Posterior cingulate gyrus (tissue), 11 donors: ENCODE measurements at places on chromosomes 6 and 20.

DNA sequence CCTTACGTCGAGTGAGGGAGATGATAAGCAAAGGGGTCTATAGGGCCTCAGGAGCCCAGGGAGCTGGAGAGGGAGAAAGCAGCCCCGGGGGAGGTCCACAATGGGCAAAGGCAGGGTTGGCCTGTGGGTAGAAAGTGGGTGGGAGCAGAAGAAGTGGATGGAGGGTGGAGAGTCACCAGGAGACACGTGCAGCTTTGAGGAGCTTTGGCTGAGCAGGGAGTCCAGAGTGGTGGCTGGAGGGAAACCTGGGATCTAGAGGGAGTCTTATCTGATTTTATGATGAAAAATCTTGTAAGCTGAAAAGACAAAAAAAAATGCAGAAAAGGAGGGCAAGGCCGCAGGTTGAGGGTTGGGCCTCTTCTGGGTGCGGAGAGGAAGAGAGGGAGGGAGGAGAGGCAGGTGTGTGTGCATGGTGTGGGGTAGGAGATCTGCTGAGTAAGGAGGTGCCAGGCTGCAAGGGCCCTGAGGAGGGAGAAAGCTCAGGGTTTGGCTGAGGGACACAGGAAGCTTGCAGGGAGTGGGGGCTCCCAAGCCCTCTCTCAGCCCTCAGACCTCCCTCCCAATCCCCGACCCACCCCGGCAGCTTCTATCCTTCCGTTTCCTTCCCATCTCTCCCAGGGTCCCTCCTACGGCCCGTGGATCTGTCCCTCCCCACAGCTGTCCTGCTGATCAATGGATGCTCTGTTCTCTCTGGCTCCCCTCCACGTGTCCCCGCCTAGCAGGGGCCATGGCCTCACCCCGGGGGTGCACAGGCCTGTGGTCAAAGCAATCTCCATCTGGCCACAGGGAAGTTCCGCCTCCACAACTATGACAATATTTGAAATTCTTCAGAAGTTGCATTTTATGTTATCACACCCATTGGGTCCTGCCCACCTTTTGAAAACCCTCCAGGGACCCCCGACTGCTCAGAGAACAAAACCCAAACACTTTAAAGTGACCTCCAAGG is 17.1 kb upstream of the BPI start:
- peak; percentile 90 for DNase-seq

DNA sequence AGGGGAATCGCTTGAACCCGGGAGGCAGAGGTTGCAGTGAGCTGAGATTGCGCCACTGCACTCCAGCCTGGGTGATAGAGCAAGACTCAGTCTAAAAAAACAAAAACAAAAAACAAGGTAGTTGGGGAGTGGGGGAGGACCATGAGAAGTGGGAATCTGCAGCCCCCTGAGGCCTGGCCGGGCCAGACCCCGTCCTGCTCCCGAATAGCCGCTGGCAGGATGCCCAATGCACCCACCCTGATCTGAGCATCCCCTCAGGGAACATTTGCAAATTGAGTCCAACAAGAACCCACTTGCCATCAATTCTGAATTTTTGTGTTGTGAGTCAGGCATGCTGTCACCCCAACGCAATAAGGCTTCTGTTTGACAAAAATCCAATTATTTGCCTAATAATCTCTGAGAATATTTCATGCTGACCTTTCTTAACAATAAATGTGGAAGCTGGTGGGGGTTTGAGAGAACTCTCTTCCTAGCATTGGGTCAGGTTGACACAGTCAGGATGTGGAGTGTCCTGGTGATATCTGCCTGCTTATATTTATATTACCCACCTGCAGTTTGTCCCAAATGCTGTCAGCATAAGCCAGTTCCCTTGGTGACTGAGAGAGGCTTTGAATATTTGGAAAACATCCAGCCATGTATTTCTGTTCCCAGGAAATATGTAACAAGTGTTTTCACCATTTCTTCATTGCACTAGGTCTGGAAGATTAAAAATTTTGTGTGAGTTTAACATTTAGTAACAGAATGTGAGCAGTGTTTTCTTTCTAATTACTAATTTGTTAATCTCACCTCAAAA is 28.4 kb upstream of the FRMD1 start:
- peak; percentile 68 for DNase-seq

DNA sequence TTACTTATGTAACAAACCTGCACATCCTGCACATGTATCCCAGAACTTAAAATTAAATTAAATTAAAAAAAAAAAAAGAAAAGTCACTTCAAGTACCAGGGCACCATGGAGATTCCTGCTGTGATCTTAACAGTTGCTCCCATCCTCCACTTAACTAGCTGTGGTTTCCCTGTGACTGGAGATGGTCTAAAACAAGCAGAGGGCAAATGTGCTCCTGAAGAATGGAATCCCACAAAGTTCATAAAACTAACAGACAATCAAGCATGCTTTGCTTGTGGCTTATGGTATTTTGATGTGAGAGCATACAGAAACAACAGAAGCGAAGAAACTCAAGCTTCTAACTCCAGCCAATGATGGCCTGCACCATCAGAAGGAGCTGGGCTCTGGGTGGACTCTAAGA is 153.6 kb upstream of the KCNK16 start:
- no peak for DNase-seq

GRCh38 chr6:1747531-1747930 is 137.8 kb downstream of the FOXC1 start:
- no peak for DNase-seq

DNA sequence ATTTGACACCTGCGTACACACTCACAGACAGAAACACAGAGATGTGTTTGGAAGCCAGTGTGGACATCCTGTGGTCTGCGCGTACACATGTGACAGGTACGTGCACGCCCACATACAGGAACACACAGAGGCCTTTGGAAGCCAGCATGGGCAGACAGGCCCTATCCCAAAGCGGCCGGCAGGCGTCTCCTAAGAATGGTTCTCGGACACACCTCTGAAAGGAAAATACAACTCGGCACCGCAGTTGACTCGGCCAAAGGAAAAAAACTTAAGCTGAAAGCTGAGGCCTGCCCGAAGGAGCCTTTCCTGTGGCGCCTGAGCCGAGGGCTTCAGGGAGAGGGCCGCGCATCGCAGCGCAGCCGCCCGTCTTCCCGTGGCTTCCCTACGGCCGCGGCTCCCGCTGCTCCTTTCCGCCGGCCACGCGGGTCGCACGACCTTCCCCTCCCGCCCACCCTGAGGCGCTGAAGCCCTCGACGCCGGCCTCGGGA is 1.4 kb upstream of the CEP43 start:
- peak; percentile 69 for DNase-seq

DNA sequence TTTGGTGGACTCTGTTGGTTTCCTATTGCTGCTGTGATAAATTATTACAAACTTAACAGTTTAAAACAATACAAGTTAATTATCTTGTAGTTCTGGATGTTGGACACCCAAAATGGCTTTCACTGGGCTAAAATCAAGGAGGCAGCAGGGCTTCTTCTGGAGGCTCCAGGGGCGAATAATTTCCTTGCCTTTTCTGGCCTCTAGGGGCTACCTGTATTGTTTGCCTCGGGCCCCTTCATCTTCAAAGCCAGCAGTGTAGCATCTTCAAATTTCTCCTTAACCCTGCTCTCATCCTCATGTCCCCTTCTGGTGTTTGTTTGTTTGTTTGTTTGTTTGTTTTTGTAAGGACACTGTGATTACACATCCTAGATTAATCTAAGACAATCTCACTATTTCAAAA is 60.5 kb upstream of the ANKEF1 start:
- DNase-seq = no peak

DNA sequence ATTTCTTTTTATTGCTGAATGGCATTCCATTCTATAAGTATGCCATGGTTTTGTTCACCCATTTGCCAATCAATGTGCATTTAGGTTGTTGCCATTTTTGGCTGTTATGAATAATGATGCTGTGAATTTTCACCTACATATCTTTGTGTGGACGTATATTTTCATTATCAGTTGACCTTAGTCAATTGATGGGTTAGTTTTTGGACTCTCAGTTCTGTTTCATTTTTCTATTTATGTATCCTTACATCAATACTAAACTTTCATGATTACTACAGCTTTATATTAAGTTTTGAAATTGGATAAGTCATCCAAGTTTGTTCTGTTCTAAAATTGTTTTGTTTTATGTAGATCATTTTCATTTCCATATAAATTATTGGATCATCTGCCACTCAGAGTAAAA is 261.9 kb upstream of the CNR1 start:
- DNase-seq = no peak

GRCh38 chr6:52124126-52125121 is 37.0 kb upstream of the PKHD1 start:
- no peak for DNase-seq

GRCh38 chr6:166934174-166934573 is 22.2 kb downstream of the RNASET2 start:
- no peak for DNase-seq

GRCh38 chr20:13852306-13852705 is 67.5 kb downstream of the NDUFAF5 start:
- DNase-seq = no peak
